ENCODE measurements at places on chromosomes 13 and 19.

DNA sequence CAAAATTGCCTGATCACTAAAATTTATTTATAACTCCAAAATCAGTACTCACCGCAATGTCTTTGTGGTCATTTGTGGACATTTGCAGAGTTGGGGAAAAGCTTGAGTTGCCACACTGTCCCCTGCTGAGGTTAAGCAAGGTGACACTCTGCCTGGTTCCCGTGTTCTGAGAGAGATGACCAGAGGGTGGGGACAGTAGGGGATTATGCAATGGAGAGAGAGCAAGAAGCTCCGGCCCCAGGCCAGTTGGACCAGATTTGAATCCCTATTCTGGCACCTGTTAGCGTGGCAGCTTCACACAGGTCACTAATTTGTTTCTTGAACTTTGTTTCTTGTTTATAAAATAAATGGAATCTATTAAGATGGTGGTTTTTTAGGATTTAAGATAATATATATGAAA is 17.8 kb downstream of the ERCC5 start:
- no peak for DNase-seq

DNA sequence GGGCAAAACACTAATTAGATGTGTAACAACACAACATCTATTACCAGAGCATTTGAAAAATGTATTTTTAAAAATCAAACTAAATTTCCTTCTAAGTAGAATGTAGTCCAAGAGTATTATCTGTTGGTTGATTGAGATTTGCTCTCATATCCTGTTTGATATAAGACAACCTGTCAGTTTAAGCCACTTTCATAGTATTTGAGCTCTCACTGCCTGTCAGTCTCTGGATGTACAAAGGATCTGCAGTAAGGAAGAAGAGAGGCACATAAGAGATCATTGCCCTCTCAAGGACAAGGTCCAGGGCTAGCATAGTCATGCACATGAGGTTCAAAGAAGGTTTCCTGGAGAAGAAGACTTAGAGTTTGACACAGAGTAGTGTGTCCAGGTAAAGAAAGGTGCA is 57.4 kb downstream of the FGF14 start:
- DNase-seq, result no peak

DNA sequence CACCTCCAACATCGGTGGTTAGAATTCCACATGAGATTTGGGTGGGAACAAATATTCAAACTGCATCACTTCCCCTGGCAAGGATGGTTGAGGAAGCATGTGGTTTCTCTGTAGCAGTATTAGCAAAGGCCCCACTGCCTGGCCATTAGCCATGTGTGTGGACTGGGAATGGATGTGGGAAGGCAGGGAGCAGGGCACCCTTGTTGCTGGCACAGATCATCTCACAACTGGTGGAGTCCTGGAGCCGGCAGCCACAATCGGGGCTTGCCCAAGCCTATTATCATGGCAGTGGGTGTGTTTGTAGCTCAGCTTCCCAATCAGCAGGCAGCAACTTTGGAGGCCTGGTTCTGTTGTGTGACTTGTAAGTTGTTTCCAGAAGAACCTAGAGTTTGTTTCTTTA is 391.9 kb downstream of the DLEU7 start:
- DNase-seq, result no peak

DNA sequence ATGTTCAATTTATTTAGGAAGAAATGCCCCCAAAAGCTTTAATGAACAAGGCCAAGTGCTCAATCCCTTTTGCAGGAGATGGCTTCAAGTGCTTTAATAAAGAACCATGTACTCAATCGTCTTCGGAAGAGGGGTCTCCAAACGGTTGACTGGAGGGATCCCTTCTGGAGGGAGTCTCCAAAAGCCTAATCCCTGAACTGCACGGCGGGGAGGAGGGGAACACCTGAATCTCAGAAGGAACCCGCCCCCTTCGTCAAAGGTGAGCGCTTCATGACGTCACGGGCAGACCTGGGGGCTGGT is 505 bp downstream of the PAF1 start:
- DNase-seq, result no peak

- no peak for DNase-seq
Measured at GRCh38 chr19:30719189-30719998, 347.2 kb downstream of the ZNF536 start.

DNA sequence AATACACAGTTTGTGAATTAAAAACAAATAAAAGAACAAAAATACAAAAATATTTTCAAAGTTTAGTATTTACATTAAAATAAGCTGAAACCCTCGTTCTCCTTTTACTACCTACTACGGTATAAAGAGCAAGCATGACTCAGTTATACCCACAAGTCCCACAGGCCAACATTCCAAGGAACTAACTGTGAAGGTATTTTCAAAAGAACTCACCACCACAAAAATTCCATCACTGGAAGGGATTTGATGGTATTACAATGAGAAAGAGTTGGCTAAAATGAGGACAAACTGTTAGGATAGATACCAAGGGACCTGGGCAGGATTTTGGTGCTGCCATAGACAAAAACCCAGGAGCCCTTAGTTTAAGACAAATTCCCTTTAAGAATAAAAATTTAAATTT is 122.7 kb downstream of the TBC1D4 start:
- no peak for DNase-seq

GRCh38 chr13:100796463-100796862 is 121.9 kb upstream of the TMTC4 start:
- no peak for DNase-seq

DNA sequence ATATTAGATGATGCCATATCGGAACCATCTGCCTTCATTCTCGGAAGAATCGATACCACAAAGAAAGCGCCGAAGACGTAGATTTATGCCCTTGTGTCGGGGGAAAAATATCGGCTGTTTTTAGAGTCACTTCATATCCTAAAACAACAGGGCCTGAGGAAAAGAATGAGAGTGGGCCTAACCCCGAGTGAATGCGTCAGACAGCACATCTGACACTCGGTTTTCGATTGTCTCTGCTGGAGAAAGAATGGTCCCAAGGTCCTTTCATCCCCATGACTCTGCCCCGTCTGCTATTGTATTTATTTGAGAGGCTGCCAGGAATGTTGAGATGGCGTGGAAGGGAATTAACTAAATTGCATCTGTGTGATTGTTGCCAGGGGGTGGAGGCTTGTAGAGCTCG is 46.1 kb downstream of the CHST8 start:
- DNase-seq, result no peak

DNA sequence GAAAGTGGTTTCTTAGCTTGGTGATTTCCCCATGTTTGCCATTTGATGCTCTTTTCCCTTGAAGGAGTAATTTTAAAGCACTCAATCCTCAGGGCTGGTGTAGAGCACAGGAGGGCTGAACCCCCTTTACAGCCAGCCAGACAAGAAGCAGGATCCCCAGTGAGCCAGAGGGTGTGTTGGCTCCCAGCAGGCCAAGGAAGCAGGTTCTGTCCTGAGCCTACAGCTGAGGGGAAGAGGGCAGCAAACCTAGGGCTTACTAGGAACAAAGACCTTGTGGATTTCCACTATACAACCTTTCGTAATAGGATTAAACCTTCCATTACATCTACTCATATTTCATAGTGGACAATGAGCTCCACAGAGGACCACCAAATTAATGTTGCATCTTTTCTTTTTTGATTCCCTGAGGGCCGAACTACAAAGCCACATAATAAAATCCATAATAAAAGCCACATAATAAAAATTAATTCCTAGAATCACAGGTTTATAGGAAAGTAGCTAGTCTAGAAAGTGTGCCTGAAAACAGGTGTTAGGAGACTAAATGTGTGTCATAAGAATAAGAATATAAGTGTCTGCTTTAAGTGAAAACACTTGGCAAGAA is 300.2 kb downstream of the DCLK1 start:
- DNase-seq, result no peak

DNA sequence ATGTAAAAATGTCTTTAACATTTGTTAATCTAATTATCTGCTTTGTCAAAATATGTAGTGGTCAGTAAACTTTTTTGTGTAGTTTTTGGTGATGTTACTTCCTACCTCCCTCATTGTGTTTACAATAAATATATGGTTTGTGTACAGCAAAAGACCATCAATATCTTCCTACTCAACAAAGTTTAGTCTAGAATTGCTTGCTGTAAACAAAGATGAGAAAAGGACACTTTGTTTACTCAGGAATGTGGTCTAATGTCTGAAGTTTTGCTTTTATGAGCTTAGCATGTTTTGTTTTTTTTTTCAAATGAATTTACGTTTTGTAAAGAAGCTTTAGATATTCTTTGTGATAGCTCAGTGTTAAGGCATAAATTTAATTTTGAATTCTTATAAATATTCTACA is 563.5 kb upstream of the SPRY2 start:
- DNase-seq, result no peak

GRCh38 chr19:6209233-6209632 is 70.5 kb downstream of the MLLT1 start:
- no peak for DNase-seq

GRCh38 chr13:50675651-50676050 is 167.8 kb downstream of the DLEU7 start:
- DNase-seq, result no peak

DNA sequence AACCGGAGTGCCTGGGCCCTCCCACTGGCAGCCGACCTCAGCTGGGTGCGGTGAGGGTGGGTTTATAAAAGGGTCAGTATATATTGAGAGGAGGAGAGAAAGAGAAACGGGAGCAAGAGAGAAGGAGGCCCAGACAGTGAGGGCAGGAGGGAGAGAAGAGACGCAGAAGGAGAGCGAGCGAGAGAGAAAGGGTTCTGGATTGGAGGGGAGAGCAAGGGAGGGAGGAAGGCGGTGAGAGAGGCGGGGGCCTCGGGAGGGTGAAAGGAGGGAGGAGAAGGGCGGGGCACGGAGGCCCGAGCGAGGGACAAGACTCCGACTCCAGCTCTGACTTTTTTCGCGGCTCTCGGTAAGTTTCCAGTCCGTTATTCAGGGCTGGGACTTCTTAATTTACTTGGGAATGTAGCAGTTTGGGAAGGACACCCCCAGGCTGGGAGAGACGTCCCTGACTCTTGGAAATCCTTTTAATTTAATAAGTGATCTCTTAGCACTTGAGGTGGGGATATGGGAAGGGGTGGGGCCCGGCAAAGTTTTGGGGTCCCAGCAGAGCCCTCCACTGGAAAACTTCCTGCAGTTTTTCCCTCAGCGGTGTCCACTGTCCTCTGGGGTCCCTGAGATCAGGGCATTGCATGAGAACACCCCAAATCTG is at the start of gene EMP3:
Gene EMP3 (plus strand): TSS at position 288 of the 646 bp plus-strand sequence. CDS start 1,293 bp downstream, outside the sequence.
- no peak for DNase-seq

- no peak for DNase-seq
Measured at GRCh38 chr13:63396746-63397145, 1981.1 kb upstream of the PCDH20 start.

- no peak for DNase-seq
Measured at GRCh38 chr13:36275190-36276002, 22.2 kb downstream of the CCDC169 start.

DNA sequence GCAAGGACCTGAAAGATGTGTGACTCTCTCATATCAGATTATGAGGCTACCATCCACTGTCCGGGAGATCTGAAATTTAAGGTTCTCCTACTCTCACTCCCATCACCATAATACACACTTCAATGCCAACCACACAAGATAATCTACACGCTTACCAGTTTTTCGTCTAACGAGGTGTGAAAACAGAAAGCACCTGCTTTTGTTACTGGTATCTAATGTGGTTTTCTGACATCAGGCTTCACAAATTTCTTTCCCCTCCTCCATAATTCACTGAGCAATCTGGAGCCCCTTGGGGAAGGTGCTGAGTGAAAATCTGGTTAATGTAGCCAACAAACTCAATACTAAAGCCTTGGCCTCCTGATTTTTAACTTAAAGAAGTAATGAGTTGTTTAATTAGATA is 10.1 kb upstream of the LRCH1 start:
- DNase-seq, result no peak

- DNase-seq, result no peak
Measured at GRCh38 chr19:17841371-17841809, 6.4 kb downstream of the JAK3 start.

DNA sequence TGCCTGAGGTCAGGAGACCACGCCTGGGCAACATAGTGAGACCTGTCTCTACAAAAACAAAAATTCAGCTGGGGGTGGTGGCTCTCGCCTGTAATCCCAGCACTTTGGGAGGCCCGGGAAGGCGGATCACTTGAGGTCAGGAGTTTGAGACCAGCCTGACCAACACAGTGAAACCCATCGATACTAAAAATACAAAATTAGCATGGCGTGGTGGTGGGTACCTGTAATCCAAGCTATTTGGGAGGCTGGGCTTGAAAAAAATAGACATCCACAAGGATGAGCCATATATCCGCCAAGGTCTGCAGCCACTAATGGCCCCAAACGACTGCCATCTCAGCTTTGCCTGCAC is 3.1 kb downstream of the RPS16 start:
- no peak for DNase-seq

DNA sequence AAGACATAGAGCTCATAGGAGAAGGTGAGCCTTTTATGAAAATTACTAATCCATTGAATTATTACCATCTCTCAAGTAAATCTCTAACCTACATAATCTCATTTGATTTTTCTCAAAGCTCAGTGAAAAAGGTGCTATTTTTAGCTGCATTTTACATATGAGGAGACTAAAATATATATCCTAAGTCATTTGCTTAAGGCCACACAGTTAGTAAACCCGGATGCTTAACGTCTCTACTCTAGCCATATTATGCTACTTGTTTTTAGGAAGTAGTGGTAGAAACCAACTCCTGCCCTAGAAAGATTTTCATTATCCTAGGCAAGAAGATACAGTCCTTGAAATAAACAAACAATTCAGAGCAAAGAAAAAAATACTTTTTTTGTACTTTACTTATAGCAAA is 108.9 kb downstream of the RBM26 start:
- DNase-seq, result no peak

GRCh38 chr13:39210961-39211534 is 172.8 kb downstream of the NHLRC3 start:
- no peak for DNase-seq

DNA sequence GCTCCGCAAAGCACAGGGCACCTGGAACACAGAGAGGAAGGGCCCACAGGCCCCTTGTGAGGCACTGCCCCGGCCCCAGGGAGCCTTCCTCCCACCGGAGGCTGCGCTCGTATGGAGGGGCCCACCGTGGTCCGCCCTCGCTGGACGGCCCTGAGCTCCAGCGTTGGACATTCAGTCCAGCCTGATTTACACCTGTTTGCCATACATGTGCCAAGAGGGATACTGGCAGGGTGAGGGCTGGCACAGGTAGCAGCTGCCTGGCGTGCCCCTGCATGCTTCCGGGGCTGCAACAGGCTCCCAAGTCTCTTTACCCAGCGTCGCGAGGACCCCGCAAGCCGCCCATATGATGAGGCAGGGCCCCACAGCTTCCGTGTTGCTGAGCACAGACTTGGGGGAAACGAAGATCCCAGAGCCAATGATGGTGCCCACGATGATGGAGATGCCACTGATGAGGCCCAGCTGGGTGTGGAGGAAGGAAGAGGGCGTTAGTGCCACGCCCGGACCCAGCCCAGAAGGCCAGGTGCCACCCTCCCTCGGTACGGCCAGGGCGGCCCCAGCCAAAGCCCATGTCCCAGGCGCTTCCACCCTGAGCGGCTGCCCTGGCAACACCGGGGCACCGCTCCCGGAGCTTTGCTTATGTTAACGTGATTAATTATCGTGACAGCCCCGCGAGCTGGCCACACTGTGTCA is 5.1 kb downstream of the SLC7A9 start:
- no peak for DNase-seq

- peak; percentile 41 for DNase-seq
Measured at GRCh38 chr13:97028441-97029299, 34.4 kb upstream of the OXGR1 start.

- DNase-seq, result no peak
Measured at GRCh38 chr13:41028051-41028450, 8.9 kb upstream of the ELF1 start.

GRCh38 chr19:55321466-55322137 is 3.5 kb downstream of the TMEM150B start:
- no peak for DNase-seq

GRCh38 chr13:27367570-27367969 is 56.8 kb upstream of the GTF3A start:
- DNase-seq, result no peak
